ENCODE measurements at places on chromosomes 2 and 18. TPM values are rescaled to one million over a fixed set of nuclear protein-coding genes. Genes with fewer than 3 reads are reported as not detected.

SCYGR4 gene
- total RNA-seq = not detected

LOXHD1 gene
- not detected for total RNA-seq

IL1R2 gene
- 0.38 TPM for total RNA-seq

IL1F10 gene
- not detected for total RNA-seq

ERICH2 gene
- not detected for total RNA-seq

NEB gene
- under 0.01 TPM for total RNA-seq

PIAS2 gene
- 15.0 TPM for total RNA-seq

GPR45 gene
- not detected for total RNA-seq

C2orf15 gene
- total RNA-seq = 0.19 TPM

OTOS gene
- not detected for total RNA-seq

IL1RL1 gene
- 1.1 TPM for total RNA-seq

ARHGAP25 gene
- total RNA-seq = 5.6 TPM

NOSTRIN gene
- 1.4 TPM for total RNA-seq

RFX8 gene
- total RNA-seq = 6.7 TPM

PTPN4 gene
- total RNA-seq = 23.1 TPM

SH3RF3 gene
- 2.9 TPM for total RNA-seq

UBXN4 gene
- total RNA-seq = 62.5 TPM

SLC11A1 gene
- total RNA-seq = 0.28 TPM

Data from regular cardiac myocyte (primary cell).